ENCODE measurements at places on chromosomes 16 and 17.

DNA sequence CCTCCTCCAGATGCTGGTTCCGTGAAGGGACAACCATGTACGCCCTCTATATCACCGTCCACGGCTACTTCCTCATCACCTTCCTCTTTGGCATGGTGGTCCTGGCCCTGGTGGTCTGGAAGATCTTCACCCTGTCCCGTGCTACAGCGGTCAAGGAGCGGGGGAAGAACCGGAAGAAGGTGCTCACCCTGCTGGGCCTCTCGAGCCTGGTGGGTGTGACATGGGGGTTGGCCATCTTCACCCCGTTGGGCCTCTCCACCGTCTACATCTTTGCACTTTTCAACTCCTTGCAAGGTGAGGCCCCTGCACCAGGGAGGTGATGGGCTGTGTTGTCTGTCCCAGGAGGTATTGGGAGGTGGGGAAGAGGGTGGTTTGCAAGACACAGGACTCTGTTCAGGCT lies 9.0 kb upstream of the DRC7 start:
- DNase-seq: no peak

DNA sequence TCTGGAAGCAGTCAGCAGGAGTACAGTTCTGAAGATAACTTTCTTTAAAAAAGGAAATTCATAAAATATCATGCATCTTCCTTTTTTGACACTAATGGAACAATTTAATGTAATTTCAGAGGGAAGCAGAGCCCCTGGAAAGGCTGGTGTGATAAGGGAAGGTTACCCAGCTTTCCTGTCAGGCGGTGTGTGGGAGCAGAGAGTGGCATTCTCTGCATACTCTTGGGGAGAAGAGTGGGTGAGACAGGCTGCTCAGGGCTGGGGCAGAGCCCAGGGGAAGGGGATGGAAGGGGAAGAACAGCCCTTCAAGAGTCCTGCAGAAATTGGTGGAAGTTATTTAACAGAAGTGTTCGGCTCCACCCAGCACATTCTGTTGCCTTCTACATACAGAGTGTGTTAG lies 84.7 kb downstream of the PRKCB start:
- no peak for DNase-seq

GRCh38 chr16:11316331-11317015 lies 28.8 kb upstream of the RMI2 start:
- peak; percentile 53 for DNase-seq

DNA sequence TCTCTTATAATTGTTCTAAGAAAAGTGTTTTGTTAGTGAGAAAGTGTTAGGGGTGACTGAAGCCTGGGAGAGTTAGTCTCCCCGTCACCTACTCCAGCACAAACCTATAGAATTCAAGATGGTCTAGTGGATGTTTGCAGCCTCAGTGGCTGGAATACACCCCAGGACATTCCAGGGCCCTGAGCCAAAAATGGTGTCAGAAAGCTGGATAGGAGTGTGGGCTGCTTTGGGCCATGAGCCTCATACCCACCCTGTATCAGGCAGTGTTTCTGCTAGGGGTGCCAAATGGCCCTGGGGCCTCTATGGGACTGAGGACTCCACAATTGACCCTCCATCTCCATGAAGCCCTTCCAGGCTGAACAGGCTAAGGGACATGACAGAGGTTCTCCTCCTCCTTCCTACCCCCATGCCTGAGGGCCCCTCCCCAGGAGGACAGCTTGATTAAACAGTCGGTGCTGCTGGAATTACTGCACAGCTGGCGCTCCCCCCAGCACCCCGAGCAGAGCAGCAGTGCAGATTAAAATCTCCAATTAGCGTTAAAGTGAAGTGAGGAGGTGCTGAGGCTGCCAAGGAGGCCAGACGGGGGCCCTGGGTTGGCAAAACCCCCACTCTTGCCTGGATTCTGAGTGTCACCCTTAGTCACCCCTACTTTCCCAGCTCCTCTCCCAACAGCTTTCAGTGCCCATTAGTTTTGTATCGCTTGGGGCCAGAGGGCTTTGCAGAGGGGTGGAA lies 59.1 kb downstream of the NEUROD2 start:
- no peak for DNase-seq

DNA sequence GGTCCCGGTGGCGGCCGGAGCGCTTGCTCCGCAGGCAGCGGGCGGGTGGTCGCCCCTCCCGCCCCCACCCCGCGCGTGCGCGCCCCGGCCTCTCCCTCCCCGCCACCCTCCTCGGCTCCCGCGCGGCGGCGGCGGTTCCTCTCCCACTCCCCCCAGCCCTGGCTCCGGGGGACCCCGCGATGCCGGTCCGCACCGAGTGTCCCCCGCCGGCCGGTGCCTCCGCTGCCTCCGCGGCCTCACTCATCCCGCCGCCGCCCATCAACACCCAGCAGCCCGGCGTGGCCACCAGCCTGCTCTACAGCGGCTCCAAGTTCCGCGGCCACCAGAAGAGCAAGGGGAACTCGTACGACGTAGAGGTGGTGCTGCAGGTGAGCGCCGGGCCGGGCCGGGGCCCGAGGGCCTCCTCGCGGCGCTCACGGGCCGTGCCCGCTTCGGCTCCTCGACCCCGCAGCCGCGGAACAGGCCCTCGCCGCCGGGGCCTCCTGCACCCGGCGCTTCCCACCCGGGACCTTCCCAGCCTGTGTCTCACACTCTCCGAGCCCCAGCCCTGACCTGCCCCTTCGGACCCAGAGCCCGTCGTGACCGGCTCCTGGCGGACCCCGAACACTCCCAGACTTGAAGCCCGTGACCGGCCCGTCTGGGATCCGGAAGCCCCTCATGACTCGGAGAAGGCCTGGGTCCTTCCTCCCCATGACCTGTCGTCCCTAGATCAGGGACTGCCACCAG lies 490 bp downstream of the GID4 start:
- peak; percentile 84 for DNase-seq

- peak; percentile 99 for DNase-seq
Measured at GRCh38 chr17:51260237-51261023, at the start of gene UTP18. Gene UTP18, plus strand, starts transcription at chr17:51260546. Its CDS starts 39 bp downstream, at chr17:51260585.

DNA sequence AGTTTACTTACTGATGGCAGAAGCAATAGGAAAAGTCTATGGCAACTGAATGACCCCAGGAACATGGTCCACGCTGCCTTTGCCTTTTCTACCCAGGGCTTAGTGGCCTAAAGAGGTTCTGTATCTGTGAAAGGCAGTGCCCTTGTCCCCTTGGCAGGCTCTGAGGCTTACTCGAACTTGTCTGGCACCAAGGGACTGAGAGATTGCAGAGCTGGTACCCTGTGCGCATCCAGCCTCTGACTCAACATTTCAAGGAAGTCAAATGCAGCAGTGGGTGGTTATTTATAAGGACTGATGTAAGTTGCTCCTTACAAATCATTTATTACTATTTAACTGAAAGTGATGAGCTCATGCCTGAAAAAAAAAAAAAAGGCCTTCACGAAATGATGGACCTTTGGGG lies 299.9 kb upstream of the MYOCD start:
- DNase-seq: peak; percentile 60

- DNase-seq: no peak
Measured at GRCh38 chr16:64982581-64982980, 139.3 kb downstream of the CDH11 start.
